ENCODE measurements at places on chromosomes 2 and 18.

DNA sequence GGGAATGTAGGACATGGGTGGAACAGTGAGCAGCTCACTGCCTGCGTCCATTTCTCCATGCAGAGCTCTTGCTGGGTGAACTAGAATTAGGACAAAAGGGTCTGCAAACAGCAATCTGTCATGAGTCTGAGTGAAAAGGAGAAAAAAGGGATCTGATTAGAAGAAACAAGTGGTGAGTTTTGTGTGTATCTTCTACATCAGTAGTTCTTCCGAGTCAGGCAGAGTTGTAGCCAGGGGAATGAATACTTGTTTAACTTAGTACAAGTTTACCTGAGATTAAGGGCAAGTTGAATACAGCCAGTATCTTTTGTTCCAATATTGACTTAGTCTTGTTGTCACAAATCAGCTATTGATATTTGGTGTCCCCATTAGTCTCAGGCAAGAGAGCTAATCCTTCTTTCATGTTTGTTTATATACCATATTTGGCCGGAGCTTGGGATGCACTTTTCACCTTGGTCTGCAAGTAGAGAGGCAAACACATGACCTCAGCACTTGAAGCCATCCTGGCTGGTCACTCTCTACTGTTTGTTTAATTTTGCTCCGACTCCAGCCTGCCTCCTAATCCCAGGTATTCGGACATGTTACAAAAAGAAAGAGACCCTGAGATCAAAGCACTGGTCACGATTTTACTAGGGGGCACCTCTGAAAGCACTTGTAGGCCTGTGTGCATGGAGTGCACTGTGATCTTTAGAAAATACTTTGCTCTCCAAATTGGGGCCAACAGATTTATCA lies 211.0 kb upstream of the NT5C1B start:
- DNase-seq = no peak

GRCh38 chr18:79681484-79682387 lies 2.1 kb downstream of the CTDP1 start:
- no peak for DNase-seq

DNA sequence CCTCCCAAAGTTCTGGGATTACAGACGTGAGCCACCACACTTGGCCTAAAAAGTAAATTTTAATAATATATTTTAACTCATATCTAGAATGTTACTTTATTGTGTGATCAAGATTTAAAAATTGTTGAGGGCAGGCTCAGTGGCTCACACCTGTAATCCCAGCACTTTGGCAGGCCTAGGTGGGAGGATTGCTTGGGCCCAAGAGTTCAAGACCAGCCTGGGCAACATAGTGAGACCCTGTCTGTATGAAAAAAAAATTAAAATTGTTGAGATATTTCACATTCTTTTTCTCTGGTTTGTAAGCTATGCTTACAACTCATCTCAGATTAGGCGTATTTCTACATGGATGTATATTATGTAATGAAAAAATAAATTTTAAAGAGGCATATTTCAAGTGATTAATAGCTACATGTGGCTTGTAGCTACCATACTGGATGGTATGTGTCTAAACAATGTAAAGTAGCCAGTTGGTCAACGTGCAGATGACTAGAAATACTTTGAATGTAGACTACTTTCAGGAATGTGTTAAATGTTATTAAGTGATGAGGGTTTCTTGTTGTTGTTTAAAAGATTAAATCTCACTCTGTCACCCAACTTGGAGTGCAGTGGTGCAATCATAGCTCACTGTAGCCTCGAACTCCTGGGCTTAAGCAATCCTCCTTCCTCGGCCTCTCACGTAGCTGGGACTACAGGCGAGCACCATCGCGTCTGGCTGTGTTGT lies 5.9 kb downstream of the RAB10 start:
- DNase-seq = no peak

DNA sequence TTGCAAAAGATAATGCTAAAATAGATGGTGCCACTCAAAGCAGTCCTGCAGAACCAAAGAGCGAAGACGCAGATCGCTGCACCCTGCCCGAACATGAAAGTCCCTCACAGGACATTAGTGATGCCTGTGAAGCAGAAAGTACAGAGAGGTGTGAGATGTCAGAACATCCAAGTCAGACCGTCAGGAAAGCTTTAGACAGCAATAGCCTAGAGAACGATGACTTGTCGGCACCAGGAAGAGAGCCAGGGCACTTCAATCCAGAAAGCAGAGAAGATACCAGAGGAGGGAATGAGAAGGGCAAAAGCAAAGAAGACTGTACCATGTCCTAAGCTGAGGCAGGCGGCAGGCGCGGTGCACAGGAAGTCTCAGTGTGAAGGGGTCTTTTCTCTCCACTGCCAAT lies 34.8 kb upstream of the RBM44 start:
- no peak for DNase-seq

DNA sequence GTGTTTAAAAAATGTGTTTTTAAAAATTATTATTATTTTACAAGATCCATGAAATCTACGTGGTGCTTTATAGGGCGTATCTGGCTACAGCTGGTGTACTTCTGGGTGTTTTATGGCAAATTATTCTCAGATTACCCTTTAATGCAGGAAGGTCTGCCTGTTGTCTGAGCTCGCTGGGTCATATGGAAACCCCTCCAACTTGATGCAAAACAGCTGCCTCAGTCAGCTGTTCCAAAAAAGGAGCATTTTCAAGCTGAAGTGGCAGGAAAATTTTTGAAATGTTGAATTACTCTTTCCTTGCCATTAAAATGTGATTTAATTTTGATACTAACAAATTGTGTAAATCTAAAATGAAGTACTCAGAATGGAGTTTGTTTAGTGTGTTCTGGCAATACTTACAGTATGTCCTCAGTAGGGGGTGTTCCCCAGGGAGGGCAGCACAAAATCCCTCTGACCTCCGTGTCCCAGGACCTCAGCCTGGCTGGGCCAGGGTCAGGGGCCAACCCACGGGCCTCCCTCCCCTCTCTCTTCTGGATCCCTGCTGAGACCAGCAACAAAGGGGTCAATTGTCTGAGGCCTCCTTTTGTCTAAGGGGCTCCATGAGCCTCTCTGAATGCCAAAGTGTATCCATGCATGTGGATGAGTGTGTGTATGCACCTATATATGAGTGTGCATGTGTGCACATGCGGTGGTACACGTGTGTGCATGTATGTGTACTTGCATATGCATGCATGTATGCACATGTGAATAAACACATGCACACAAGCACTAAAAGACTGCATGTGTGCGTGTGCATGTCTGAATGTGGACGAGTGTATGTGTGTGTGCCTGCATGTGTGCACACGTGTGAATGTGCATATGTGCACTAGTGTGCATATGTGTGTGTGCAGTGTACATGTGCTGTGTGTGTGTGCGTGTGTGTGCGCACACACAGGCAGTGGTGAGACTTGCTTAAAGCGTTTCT lies 105.4 kb downstream of the ACOXL start:
- no peak for DNase-seq

- no peak for DNase-seq
Observed at GRCh38 chr2:23603581-23603980, 218.6 kb downstream of the KLHL29 start.

- DNase-seq = no peak
Observed at GRCh38 chr2:56372071-56372656, 188.4 kb downstream of the CCDC85A start.

- no peak for DNase-seq
Observed at GRCh38 chr2:207760453-207760852, 9.3 kb downstream of the FZD5 start.

- DNase-seq = no peak
Observed at GRCh38 chr2:102674836-102675235, 55.5 kb downstream of the SLC9A2 start.

- no peak for DNase-seq
Observed at GRCh38 chr2:9991829-9992273, 40.4 kb downstream of the GRHL1 start.

DNA sequence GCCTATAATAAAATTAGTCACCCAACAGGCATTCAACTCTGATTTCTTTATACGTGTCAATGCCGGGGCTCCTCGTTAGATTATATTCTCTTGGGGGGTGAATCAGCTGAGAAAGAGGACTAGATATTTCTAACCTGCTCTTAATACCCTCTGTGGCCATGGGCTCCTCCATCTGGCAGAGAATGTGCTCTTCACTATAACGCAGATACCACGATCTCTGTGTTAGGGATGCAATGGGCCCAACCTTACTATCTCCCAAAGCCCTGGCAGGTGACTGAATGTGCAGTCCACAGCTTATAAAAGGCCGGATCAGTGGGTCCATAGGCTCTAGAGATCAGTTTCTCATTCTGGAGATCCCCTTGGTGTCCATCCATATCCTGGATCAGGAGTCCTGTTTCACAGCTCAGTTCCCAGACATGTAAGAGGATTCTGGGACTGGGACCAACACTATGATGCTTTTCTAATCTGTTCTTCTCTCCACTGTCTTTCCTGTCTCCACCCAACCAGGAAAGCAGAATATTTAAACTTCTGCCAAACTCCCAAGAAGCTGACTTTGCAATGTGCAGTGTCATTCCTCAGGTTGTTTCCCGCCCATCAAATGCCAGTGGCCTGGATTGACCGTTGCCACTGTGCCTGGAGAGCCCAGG lies 71.4 kb upstream of the CELF4 start:
- DNase-seq = no peak

DNA sequence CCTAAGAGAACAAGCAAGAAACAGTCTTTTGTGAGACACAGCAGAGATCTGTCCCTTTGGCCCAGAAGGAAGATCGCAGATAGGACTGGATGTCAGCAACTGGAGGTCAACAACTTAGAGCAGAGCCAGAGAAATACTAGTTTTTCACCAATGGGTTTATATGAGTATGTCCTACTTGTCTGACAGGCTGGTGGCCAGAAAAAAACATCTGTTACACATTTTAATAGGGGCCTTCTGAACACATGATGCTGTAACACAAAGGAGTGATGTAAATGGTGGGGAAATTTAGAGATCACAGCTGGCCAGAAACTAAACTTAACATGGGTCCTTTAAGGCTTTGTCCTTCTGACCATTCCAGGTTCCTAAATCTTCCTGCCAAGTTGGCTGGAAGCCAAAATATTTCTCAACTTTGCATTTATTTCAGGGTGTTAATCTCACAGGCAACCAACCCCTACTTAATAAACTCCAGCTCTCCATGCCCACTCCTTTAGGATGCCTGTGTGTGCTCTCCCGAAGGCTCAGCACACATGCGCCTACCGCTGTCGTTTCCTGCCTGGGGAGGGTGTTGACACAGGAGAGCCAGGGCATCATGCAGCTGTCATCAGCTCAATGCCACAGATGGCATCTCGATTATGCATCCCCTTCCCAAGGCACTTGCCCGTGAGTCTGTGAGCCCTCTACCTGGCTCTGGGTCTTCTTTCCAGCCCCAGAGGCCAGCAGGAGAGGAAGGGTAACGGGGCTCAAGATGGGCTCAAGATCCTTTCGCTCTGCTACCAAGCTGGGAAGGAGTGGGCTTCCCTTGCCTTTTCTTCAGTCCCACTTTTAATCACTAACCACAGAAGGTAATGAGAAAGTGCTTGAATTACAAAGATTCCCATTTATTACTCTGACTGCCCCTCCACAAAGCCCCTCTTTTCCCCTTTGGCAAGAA lies 252.5 kb downstream of the ETAA1 start:
- DNase-seq = no peak

GRCh38 chr2:239776436-239777005 lies 248.6 kb downstream of the NDUFA10 start:
- no peak for DNase-seq

DNA sequence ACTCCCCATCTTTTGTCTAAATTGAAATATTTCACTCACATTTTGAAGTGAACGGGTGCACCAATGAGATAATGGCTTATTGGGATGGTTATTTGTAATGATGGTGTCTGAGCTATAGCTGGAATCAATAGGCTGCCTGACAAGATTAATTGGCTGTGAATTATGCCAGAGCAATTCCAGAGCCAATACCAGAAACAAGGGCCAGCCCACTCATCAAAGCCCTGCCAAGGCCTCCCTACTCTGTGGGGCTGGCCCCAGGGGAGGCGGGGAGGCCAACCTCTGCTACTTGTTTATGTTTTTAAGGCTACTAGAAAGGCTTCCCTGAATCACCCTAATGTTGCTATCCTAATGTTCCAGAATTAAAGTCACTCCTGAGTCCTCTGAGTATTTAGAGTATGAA lies 29.1 kb upstream of the NEMP2 start:
- DNase-seq = no peak

DNA sequence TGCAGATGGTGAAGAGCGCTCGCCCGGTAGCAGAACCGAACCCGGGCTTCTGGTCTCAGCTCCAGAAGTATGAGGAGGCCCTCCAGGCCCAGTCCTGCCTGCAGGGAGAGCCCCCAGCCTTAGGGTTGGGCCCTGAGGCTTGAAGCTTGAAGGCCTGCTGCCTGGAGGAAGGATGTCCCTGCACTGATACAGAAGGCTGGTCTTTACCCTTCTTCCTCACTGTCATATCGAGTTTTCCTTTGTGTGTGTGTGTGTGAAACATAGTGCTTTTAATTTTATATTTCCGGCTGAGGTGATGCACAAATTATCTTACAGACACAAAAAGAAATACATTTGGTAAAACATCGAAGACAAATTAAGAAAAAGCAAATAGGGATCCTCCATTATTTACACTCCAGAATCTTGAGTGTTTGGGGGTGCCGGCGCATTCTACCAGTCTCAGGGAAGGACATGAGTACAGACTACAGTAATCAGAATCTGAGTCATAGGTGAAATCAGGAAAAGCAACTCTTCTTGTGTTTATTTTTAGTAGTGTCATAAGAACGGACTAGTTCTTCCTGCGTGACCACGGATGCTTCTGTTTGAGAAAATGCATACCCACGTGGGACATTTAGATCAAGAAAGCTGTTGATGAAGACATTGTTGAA lies 1.3 kb downstream of the DUSP28 start:
- DNase-seq = peak; percentile 49

DNA sequence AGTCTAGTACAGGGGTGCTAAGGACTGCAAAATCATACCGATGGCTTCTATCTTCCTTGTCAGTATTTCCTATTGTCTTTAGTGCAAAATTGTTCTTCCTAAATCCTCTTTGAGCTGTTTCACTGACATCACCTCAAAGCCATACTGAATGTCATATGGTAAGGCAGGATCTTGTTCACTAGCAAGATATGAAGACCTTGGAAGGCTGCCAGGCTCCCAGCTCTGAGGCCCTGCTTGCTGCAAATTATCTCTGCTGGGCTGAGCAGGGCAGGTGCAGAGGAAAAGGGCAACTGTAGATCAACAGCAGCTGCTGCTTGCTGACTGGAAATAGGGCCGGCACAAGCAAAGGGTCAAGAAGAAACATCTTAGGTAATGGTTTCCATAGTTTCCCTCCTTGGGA lies 58.2 kb downstream of the PMAIP1 start:
- peak; percentile 13 for DNase-seq

GRCh38 chr2:43269074-43269572 lies 42.7 kb upstream of the ZFP36L2 start:
- no peak for DNase-seq

- DNase-seq = no peak
Observed at GRCh38 chr2:212727751-212728150, 189.1 kb upstream of the ERBB4 start.

DNA sequence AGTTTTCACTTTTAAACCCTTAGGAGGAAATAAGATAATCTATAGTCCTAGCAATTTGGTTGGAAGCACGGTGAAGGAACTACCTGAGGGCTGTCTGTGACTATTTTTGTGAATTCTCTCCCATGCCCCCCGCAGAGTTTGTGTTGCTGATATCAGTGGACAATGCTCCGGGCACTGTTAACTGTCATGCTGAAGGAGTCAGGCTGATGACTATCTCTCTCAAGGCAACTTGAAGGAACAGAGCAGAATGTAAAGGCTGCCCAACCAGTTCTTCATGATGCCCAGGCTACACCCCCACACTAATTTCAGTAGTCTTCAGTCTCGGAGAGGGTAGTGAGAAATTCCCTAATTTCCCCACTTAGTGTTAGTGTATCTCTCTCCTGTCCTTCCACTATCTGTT lies 21.6 kb upstream of the RAB6C start:
- DNase-seq = no peak

All from H4 (cell line).